ENCODE measurements at places on chromosomes 11 and 22.

DNA sequence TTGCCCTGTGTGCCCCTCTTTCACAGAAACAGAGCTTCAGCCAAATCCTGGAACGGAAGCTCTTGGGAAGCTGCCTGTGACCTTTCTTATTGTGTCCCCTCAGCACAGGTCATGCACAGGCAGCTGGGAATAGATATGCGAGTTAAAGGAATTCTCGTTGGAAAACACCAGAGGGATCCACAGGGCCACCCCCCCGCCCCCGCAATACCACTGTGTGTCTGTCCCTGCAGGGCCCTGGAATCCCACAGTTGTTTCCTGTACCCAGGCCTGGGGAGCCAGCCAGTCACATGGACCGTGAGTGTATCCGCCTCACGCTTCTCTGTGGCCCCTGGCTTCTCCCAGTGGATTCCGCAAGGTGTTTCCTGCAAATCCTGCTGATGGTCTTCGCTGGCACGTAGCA, 29.0 kb downstream of the TIMP3 start:
- no peak for DNase-seq

- DNase-seq: no peak
These were observed 89.4 kb upstream of the THY1 start for GRCh38 chr11:119512369-119512768.

DNA sequence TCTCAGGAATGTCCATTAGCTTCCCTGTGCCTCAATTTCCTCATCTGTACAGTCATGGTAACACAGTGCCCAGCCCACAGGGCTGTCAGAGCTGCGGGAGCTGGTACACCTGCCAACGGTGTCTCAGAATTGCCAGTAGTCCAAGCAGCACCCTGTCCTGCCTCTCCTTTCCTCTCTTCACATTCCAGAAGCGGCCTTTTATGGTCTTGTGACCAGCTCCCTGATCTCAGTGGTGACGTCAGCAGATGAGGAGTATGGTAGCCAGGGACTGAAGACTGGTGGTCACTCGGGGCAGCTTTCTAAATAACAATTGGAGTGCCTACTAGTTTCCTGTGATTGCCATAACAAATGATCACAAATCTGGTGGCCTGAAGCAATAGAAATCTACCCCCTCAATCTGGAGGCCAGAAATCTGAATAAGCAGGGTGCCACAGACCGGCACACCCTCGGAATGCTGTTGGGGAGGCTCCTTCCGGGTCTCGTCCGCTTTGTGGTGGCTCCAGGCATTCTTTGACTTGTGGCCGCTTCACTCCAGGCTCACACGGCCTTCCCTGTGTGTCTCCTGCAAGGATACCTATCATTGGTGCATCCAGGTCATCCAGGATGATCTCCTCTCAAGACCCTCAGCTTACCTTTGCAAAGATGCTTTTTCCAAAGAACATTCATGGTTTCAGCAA, 2.1 kb downstream of the FADD start:
- DNase-seq: no peak

DNA sequence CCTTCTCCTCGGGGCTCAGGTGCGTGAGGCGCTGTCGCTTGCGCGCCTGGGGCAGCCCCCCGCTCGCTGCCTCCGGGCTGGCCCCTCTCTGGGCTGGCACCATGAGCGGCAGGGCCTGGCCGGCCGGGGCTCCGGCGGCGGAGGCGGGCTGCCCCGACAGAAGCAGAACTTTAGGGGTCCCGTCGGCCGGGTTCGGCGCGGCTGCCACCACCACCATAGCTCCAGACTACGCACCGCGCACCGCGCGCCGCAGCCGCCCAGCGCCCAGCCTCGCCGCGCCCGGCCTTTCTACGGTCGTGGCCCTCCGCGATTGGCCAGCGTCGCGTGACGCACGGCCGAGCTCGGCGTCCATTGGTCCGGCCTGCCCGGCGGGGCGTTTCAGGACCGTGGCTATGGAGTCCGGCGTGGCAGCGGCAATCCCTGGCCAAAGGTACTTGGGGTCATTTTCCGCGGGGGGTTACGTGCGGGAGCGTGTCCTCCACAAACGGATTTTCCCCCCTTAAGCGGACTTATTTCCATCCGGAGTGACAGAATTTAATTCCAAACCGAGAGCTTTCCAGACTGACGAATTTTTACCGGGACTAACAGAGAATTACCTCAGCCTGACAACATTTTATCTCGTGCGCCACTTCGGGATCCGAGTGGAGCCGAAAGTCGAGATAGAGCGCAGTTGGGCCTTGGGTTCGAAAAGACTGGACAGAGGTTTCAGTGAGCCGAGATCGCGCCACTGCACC, at the start of gene XBP1:
Gene XBP1 (minus strand): TSS at position 262 of the 734 bp plus-strand sequence.
- peak; percentile 80 for DNase-seq

DNA sequence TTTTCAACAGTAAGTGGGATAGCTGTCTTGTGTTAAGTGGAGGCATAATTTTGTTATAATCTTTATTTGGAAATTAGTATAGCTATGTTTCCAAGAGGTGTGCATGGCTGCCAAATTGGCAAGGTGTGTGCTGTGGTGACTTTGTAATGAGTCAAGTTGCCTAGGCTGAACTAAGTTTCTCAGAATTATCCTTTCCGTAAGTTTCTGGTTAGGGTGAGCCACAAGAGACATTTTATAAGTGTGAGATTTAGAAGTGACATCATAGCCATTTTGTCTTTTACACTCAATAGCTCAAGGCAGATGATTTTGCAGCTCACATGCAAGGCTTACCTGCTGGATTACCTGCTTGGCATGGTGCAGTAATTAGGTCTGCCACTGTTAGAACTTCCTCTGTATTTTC, 90.3 kb downstream of the C11orf87 start:
- DNase-seq: no peak

DNA sequence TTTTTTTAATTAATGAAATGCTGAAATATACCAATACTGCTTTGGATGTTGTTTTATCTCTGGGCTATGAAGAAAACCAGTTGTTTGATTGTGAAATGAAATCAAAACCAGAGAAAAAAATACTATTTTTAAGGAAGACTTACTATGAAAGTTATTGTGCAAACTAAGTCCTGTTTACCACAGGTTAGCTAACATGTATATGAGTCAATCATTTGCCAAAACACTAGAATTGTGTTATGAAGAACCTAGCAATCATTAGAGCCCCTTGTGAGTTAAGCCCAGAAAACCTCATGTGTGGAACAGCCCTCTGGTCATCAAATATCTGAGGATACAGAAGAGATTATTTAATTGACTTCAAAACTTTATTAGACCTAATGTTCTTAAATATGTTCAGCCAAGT, 83.7 kb downstream of the FAT3 start:
- no peak for DNase-seq

DNA sequence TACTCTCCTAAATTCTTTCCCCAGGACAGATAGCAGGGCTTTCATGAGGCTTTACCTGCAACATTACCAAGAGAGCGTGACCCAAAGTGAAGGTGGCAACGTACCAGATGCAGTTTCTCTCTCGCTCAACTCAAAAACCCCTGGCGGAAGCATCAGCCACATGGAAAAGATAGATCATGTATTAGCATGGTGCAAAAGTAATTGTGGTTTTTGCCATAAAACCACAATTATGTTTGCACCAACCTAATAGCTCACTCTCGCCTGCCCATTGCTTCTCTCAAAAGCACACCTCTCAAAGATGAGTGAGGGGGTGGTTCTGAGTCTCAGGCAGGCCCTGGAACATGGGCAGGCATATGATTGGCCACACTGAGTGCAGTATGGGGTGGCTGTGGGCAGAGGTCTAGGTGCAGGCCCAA, 7.0 kb downstream of the MS4A6A start:
- no peak for DNase-seq

DNA sequence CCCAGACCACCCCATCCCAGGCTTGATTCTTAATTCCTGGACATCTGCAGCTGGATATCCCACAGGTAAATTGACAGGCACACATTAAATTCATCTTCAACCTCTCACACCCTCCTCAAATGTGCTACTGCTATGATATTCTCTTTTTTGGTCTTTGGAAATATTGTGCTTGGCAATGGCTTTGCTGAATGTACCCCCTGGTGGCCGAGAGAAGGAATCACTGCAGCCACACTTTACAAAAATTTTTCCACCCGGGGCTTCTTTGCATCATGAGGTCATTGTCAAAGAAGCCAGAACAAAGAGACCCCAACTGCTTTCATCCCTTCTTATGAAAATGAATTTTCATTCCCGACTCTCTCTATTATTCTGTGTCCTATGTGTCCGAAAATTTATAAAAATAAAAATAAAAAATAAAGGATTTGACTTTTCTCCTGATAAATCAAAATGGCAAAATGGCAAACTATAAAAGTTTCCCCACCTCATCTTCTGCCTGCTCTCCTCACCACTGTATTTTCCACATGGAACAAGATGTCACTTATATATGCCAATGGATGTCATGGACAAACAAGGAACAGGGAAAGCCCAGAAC, 15.0 kb upstream of the CYB5R2 start:
- DNase-seq: no peak

DNA sequence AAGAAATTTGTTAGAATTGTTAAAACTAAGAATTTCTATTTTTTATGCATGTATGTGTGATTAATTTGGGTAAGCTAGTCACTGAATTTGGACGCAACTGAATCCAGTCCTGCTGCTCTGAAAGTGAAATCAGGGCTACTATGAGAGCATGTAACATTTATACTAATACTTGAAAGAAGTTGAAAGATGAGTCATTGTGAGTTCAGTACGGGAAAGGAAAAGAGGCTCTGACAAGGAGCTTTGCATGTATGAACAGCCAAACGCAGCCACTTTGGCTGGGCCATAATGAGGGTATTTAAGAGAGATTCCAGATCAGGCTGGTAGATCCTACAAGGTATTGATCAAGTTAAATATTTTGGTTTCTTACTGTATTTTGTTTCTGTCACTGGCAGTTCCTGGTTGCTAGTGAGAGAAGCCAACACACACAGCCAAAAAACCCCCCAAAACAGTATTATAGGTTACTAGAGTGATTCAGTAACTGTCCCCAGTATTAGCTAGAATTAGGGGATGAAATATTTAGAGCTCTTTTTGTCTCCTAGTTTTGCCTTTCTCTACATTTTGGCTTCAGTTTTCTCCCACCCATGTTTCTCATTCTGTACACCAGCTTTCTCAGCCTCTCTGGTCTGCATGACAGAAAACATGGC, 14.1 kb downstream of the AASDHPPT start:
- DNase-seq: no peak

DNA sequence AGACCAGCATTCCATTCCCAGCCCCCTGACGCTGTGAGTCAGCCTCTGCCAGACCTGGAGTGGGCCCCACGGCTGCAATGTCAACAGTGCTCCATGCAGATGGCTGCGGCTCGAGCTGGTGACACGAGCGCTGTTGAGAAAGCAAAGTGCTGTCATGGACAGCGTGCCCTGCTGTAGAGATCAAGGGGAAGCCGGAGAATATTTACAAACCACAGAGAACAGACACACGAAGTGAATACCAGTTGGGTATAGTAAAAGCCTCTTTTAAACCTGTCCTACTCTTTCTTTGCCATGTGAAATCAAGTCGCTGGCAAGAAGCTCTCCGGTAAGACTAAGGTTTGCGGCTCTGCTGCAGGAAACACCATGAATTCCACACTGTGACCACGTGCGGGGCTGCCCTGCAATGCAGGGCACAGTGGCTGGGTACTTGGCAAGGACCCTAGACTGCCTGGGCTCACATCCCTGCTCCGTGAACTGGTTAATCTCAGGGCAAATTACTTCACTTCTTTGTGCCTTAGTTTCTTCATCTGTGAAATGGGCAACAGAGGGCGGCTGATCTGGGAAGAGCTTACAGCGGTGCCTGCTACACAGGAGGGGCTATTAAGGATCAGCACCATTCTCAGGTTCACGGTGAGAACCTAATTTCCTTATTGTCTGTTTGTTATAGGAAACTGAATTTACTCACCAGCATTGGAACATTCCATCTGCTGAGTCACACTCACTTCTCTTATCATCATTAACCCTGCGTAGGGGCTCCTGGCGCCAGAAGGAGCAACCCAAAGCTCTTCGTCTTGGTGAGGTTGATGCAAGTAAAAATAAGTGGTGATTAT, 27.8 kb upstream of the ELFN2 start:
- DNase-seq: no peak

- no peak for DNase-seq
These were observed 1.1 kb upstream of the SAA1 start for GRCh38 chr11:18264677-18265555.

GRCh38 chr11:20310596-20311394, 52.7 kb upstream of the HTATIP2 start:
- no peak for DNase-seq

DNA sequence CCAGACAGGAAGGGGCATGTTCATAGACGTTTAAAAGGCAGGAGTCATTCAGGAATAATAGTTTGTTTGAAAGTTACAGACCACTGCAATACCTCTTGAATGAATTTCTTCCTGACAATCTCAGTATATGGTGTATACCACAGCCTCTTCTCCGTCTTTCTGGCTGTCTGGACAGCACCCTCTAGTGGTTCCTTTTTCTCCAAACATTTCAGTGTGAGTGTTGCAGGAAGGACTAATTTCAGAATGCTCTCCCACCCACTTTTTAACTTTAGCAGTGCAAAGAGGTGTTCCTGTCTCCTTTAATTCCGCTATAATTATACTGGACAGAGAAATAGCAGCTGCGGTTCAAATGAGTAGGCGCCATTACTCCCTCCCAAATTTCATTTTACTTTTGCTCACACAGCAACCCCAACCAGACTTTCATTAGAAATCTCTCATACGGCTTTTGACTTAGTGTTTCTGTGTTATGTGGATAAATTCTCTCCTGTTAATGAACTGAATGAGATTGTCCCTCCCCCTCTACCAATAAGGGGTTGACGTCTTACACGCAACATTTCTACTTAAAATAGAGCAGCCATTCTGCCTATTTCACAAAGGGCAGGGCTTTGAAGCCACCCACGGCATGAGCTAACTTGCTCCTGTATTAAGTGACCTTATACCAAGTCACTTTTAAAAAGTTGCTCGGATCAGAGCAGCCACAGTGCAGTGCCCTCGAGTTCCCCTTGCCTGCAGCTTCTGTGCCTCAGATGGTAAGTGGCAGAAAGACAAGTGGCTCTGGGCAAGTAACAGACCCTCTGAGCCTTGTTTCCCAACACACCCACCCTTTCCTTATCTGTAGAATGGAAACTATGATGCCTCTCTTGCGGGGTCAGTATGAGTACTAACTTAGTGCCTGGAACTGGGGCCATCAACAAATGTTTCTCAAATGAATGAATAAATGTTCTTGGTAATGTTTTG, 368.6 kb downstream of the OPCML start:
- DNase-seq: no peak

- no peak for DNase-seq
These were observed 9.8 kb downstream of the CSF2RB start for GRCh38 chr22:36923131-36923788.

DNA sequence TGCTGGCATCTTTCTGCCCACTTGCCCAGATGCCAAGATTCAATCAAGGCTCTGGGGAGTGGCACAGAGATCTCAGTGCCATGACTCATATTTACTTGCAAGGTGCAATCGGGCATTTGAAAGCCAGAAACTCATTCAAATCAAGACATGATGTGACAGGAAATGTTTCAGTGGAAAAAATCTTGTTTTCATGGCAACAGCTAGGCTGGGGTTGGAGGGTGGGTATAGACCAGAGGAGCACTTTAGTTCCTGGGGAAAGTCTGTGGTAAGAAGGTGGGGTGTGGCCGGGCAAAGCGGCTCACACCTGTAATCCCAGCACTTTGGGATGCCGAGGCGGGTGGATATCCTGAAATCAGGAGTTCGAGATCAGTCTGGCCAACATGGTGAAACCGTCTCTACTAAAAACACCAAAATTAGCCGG, 1.2 kb downstream of the MAJIN start:
- DNase-seq: peak; percentile 16

- DNase-seq: no peak
These were observed 60.3 kb downstream of the CWF19L2 start for GRCh38 chr11:107397357-107397756.

- no peak for DNase-seq
These were observed 38.4 kb upstream of the TP53I11 start for GRCh38 chr11:44988981-44989635.
